ENCODE measurements at places on chromosomes 4 and X. TPM values are rescaled to one million over a fixed set of nuclear protein-coding genes. Genes with fewer than 3 reads are reported as not detected.

DNA sequence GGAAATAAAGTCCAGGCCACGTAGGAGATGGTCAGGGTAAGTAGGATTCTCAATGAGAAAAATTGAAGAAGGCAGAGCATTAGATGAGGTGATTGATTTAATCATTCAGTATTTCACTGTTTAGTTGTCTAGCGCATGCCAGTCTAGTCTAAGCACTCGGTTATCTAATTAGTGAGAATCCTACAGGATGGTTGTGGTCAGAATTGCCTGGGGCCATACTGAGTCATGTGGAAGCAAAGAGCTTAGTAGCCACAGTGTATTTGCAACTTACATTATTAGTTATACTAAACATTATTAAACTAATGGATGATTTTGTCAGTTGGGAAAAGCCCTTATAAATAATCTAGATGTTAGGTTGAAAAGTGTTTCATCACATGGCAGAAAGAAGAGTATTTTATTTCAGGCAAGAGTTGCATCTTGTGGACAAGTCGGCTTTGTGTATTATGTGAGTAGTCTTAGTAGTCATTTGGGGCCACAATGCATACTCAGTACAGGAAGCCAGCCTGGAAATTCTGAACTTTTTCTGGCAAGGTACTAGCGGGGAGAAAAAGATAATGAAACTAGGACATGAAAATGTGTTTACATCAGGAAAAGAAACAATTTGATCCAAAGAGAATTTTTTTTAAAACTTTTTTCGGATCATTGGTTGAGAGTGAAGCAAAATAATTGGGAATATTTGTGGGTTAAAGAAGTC is 31.9 kb downstream of the CPEB2 start:
- H3K27me3 ChIP-seq: no peaks in the 10 kb centered on the region
- H3K27ac ChIP-seq: no peak overlapping the region
- H3K4me1 ChIP-seq: peaks cover 33% of the 10 kb centered on the region
- no peaks in the 10 kb centered on the region for H3K36me3 ChIP-seq

GRCh38 chr4:87838890-87839591 is 6.3 kb downstream of the MEPE start:
- no peaks in the 10 kb centered on the region for H3K36me3 ChIP-seq
- no peak overlapping the region for H3K4me3 ChIP-seq
- no peak for DNase-seq
- no peaks in the 10 kb centered on the region for H3K27me3 ChIP-seq
- H3K27ac ChIP-seq: no peak overlapping the region
- H3K4me1 ChIP-seq: peaks cover 5% of the 10 kb centered on the region

DNA sequence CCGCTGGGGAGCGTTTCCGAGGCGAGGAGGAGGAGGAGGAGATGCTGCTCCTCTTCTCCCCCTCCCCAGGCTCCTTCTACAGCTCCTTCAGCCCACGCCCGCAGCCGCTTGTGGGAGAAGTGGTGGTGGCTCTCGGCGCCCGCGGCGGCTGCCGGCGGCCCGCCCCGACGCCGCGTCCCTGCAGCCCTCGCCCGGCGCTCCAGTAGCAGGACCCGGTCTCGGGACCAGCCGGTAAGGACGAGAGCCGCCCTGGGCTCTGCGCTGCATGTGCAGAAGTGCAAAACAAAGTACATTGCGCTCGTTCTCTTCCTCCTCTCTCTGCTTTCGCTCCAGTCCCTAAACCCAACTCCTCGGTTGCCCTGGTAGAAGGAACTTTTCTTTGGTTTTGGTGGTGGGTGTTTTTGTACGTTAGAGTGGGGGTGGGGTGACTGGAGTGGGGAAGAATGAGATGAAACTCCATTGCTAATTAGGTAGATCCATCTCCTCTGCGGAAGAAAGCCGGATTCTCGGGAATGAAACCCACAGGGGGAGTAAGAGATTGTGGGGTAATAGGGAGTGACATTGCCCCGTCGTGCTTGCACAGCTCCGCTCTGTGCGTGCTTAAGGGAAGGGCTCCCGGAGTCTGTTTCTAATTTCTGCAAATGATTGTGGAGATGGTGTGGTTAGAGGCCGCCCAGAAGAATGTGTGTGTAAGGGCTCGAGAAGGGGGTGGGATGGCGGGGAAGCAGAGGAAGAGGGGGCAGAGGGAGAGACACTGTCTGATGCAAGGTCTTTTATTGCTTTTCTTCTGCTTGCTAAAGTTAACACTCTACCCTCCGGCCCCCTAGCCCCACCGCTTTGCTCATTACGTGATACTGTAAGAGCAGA is 677 bp downstream of the PTPN13 start:
- H3K27ac ChIP-seq: peak overlapping the region; percentile 94
- H3K36me3 ChIP-seq: no peaks in the 10 kb centered on the region
- no peaks in the 10 kb centered on the region for H3K27me3 ChIP-seq
- DNase-seq: peak; percentile 58
- no peaks in the 10 kb centered on the region for H3K4me1 ChIP-seq

GRCh38 chr4:146369446-146369845 is 152.3 kb downstream of the SLC10A7 start:
- H3K4me1 ChIP-seq: peaks cover 13% of the 10 kb centered on the region
- H3K27ac ChIP-seq: no peak overlapping the region
- no peaks in the 10 kb centered on the region for H3K27me3 ChIP-seq
- no peak overlapping the region for H3K4me3 ChIP-seq
- no peak for DNase-seq
- no peaks in the 10 kb centered on the region for H3K36me3 ChIP-seq

DNA sequence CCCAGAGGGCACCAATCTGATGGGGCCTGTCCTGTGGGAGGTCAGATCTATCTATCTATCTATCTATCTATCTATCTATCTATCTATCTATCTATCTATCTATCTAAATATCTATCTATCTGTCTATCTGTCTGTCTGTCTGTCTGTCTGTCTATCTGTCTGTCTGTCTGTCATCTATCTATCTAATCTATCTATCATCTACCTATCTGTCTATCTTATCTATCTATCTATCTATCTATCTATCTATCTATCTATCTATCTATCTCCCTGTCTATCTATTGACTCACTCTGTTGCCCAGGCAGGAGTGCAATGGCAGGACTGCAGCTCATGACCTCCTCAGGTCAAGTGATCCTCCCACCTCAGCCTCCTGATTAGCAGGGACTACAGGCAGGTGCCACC is 155.7 kb upstream of the STX18 start:
- no peak overlapping the region for H3K27ac ChIP-seq
- no peak overlapping the region for H3K4me3 ChIP-seq
- no peaks in the 10 kb centered on the region for H3K4me1 ChIP-seq
- DNase-seq: no peak

DNA sequence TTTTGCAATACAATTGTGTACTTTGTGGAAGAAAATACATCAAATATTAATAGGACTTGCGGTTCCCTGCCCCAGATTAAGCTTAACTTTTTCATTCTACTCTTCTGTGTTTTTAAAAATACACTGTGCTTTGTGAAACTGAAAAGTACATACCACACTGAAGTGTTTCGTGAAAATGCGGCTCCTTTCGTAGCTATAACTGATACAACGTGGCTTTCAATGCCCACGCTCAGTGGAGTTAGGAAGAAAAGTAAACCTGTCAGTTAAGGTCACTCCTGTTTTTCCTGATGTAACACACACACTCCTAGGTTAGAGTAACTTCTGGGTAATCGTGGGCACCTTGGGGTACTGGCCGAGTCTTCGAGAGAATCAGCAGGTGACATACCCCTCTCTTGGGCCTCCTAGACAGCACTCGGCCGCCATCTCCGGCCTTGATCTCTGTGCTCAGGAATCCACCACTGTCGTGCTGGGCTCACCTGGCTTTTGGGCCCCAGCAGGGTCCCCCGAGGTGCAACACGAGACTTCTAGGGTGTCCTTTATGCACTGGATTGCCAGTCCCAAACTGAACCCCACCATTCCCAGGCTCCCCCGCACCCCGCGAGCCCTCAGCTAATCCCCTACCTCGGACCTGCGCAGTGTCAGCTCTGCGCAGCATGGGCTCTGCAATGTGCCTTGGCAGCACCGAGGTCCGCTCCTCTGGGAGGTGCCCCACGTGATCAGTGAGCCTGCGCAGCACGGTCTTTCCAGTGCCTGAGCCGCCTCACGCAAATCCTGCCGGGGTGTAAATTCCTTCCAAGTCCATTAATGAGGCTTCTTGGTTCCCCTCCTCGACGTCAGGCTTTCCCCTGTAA is 162.6 kb upstream of the INTU start:
- H3K27me3 ChIP-seq: no peaks in the 10 kb centered on the region
- H3K4me3 ChIP-seq: no peak overlapping the region
- no peak for DNase-seq
- no peak overlapping the region for H3K27ac ChIP-seq
- no peaks in the 10 kb centered on the region for H3K36me3 ChIP-seq
- no peaks in the 10 kb centered on the region for H3K4me1 ChIP-seq

Gene RTL3
- total RNA-seq: not detected

Gene CT45A1
- not detected for total RNA-seq

Gene GIMD1
- total RNA-seq: not detected

All from body of pancreas (tissue), 4 donors.